ENCODE measurements at places on chromosomes 1 and 21.

- no peak for DNase-seq
Observed at GRCh38 chr1:156556354-156556753, 16.0 kb downstream of the IQGAP3 start.

DNA sequence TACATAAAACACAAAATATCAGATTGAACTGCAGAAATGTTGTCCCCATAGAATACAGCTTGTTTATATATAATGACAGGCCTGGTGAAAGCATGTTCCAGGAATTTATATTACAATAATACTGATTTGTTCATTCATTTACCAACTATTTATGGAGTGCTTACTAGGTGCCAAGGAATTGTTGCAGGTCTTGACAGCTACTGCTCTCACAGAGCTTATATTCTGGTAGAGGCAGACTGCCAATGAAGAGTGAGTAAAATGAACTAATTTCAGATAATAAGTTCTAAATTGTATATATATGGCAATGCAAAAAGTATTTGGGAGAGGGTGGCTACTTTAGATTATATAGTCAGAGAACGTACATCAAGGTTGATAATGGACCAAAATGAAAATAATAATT is 152.0 kb downstream of the COQ8A start:
- no peak for DNase-seq

- DNase-seq: peak; percentile 86
Observed at GRCh38 chr1:121483961-121484424, 299.2 kb downstream of the SRGAP2C start.

GRCh38 chr1:243595527-243596210 is 254.4 kb downstream of the AKT3 start:
- peak; percentile 37 for DNase-seq

GRCh38 chr1:62343911-62344310 is 24.7 kb upstream of the KANK4 start:
- no peak for DNase-seq

DNA sequence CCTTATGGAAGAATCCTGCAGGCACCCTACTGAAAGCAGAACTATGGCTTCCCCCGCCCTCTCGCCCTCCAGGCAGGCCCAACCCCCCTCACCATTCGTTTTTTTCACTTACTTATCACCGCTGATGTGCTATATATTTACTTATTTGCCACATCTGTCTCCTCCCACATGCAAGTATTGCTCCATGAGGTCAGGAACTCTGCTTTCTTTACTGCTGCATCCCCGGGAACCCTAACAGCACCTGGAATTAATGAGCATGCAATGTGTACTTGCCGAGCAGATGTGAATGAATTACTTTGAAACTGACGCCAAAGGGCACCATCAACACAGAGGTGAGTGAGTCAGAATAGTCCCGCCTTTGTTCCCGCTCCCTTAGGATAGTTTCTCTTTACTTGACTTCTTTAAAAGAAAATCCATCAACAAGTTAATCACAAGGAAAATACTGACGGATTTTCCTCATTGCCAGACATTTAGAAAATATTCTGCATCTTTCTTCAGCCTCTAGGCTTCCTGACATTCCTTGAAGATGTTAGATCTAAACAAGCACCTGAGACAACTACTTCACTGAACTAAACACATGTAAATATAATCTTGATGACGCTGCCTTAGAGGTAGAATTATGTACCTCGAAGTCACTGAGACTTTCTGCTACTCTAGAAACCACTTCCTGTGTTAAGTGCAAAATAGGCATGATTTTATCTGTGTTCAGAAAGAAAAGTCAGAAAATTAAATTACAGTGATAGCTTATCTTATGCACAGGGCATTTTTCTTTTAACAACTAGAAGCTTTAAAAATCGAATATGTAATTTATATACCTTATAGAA is 17.5 kb upstream of the RAB4A start:
- DNase-seq: no peak

DNA sequence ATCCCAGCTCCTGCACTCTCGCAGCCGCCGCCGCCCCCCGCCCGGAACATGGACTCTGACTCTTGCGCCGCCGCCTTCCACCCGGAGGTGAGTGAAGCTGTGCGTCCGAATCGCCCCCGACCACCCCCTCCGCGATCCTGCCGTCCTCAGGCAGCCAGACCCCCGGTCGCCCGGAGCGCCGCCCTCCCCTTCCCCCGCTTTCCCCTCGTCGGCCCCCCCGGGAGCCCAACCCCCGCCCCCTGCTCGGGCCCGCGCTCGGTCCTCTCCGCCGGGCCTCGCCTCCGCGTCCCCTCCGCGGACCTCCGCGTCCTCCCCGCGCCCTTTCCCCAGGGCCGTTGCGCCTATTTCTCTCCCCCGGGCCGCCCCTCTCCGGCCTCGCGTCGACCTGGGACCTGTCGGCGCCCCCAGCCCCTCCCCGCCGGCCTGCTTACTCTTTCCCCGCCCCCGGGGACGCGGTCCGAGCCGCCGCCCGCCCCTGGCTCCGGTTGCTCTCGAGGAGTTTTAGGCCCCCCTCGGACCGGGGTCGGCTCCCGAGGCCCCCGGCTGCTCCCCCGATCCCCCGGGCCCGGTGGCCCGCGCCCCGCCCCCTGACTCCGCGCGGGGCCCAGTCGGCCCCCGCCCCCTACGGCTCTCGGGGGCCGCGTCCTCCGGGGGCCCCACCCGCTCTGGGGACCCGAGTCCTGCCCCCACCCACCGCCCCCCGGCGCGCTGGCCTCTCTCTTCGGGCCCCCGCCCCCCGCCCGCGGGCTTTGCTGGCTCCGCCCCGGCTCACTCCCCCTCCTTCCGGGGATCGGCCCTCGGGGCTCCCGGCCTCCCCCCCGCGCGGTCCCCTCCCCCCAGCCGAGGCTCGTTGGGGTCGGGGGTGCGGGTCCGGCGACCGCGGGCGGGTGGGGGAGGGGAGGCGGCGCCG is 743 bp downstream of the PHF13 start:
- DNase-seq: peak; percentile 48

GRCh38 chr1:24416666-24417391 is 1.2 kb downstream of the NIPAL3 start:
- peak; percentile 99 for DNase-seq

DNA sequence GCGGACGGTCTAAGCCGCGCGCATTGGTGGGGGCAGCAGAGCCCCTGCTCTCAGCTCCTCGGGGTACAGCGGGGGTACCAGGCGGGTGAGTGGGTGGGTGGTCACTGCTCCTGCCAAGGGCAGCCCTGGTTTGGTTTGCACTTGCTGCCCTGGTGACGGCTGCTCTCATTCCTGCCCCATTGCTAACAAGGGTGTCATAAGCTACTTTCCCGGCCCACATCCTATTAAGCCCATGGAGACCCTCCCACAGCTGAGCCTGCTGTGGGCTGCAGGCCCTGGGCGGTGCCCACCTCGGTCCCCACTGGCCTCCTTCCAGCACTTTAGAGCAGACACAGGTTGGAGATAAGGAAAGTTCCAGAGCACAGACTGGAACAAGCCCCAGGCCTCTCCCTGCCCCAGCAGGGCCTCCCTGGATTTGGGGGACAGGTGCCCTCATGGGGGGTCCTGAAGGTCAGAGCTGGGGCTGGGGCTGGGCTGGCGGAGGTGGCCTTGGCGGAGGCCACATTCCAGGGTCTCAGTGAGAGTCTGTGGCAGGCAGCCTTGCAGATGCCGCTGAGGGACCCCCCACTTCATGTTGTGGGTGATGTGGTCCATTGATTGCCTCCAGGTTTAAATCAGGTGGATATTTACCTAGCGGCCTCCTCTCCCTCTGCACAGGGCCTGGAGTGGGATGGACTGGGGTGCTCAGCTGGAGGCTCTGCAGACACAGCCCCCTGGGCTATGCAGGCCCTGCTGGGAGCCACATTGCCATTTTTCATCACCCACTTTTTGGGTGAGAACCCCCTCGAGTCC is 27.0 kb downstream of the COL18A1 start:
- DNase-seq: no peak

DNA sequence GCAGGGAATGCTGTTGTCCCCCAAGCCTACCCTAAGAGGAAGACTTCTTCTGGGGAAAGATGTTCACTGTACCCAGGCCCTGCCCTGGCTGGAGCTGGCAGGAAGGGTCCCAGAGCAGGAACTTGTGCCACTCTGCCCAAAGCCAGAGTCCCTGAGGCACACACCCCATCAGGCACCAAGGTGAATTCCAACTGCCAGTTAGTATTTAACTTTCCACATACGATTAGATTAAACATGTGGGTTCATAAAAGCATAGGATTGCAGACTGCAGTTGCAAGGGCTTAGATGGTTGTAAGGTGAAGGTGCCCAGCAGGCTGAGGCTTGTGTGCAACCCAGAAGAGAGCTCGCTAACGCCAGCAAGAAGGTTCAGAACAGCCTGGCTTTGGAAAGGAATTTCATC is at the start of gene KCNE2:
Gene KCNE2 (plus strand): TSS at position 274 of the 400 bp plus-strand sequence. CDS start 6,473 bp downstream, outside the sequence.
- no peak for DNase-seq

DNA sequence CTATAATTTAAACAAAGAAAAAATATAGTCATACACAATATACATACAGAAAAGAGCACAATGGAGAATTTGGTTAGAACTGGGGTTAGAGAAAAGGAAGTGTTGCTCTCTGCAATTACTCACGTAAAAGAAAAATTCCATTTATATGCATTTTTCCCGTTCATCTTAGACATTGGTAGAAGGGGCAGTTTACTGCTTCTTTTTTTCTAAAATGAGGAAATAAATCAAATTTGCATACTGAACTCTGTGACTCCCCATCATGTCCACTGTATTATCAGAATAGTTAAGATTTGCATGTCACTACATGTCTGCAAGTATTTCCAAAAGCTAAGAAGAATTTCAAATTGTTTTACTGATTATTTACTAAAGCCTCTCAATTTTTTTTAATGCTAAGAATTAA is 44.1 kb upstream of the C1orf105 start:
- no peak for DNase-seq

GRCh38 chr1:109425391-109426280 is 612 bp downstream of the PSMA5 start:
- DNase-seq: peak; percentile 56

DNA sequence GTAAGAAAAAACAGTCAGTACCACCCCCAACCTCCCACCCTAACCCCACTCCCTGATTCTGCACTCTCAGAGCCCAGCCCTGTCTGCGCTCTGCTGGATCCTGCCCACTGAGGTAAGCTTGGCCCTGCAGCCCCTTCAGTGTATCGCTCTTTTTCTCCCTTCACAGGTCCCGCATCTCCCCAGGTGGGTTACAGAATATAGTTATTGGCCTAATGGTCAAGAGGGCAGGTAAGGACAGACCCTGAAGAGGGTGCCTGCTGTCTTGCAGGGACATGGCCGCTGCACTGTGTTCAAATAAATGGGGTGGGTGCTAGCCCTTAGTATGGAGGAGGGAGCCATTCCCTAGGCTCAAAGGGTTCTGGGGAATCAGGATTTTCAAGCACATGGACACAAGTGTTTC is 135.7 kb downstream of the ADSS2 start:
- DNase-seq: no peak

GRCh38 chr21:26710155-26710554 is 135.1 kb downstream of the ADAMTS1 start:
- DNase-seq: no peak

GRCh38 chr1:6359216-6360116 is 34.1 kb downstream of the ACOT7 start:
- DNase-seq: peak; percentile 20

DNA sequence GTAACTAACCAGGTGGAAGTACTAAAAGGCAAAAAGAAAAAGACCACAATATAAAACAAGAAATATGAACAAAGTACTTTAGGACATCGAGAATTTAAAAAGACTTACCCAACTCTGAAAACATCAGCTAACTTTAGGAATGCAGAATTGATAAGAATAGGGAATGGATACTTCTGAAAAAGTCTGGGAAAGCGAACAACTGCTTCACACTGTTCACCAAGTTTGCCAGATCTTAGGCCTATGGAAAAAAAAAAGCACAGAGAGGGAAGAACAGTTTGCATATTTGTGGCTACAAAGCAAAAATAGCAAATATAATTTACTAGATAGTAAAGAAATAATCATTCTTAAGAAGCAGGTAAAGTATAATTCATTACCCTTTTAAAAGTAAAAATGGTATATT is 14.4 kb downstream of the INTS7 start:
- DNase-seq: no peak

GRCh38 chr1:154520333-154520732 is 18.1 kb upstream of the SHE start:
- no peak for DNase-seq

- peak; percentile 19 for DNase-seq
Observed at GRCh38 chr21:21373969-21374368, 375.8 kb downstream of the NCAM2 start.

GRCh38 chr1:60152891-60153290 is 79.3 kb upstream of the C1orf87 start:
- DNase-seq: no peak

GRCh38 chr1:228440761-228441500 is 24.3 kb upstream of the TRIM17 start:
- DNase-seq: no peak

DNA sequence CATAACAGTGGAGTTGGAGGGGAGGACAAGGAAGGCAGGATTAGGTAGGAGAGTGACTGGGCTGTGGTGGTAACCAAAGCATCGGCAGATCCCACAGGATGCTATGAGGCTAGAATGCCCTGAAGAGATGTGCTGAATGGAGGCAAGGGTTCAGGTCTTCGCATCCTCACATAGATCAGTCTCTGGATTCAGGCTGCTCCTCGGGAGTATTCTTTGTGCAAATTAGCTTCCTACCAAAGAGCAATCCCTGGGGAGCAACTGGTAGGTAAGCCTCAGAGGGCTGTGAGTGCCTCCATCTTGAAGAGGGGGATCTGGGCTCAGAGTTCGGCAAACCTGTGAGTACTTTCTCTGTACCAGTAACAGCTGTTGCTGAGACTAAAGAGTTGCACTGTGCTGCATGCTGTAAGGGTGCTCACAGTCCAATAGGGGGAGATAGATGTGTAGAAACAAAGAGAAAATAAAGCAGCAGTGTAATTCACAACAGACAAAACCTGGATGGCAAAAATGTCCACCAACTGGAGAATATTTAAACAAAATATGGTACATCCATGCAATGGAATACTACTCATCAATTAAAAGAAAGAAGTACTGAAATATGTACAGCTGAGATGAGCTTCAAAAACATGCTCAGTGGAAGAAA is 322.4 kb upstream of the DEPDC1 start:
- peak; percentile 5 for DNase-seq

- peak; percentile 98 for DNase-seq
Observed at GRCh38 chr1:232110281-232111090, 483.9 kb downstream of the DISC1 start.

DNA sequence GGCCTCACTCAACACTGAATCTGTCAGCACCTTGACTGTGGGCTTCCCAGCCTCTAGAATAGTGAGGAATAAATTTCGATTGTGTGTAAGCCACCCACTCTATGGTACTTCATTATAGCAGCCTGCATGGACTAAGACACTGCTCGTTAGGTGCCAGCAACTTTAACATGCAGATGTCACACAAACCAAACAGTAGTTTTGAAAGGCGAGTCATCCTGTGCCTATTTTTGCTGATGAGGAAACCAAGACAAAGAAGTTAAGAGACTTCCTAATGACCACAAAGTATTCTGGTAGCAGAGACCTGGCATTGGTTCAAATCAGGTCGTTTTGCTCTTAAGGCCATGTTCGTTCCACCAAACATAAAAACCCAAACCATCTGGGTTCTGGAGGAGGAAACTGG is 42.9 kb downstream of the BATF3 start:
- peak; percentile 27 for DNase-seq

GRCh38 chr1:42319871-42320484 is 15.1 kb downstream of the FOXJ3 start:
- no peak for DNase-seq

- DNase-seq: no peak
Observed at GRCh38 chr1:112923959-112924349, 32.0 kb downstream of the SLC16A1 start.
